MM.1S (cell line): ENCODE measurements at places on chromosomes 3 and 15.

GRCh38 chr3:136042608-136043221, 77.2 kb downstream of the PPP2R3A start:
- no peaks in the 10 kb centered on the region for H3K36me3 ChIP-seq
- H3K27ac ChIP-seq = no peak overlapping the region
- peak; percentile 57 for DNase-seq
- no peaks in the 10 kb centered on the region for H3K27me3 ChIP-seq
- no peak overlapping the region for H3K4me3 ChIP-seq

DNA sequence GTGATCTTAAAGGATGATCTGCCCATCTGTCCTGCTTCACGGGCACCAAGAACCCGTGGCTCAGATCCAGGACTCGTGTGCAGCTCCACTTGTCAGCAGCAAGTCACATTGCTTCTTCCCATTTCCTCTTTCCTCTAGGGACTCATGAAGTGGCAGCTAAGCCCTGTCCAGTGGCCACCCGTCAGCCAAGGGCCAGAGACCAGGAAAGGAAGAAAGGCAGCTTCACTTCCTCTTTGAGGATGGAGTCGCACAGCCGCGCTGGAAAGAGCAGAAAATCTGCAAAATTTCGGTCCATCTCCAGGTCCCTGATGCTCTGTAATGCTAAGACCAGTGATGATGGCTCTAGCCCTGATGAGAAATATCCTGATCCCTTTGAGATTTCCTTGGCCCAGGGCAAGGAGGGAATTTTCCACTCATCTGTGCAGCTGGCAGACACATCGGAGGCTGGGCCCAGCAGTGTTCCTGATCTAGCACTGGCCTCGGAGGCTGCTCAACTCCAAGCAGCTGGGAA, 28.5 kb downstream of the IL16 start:
- peaks cover 9% of the 10 kb centered on the region for H3K4me1 ChIP-seq
- DNase-seq = no peak
- H3K27me3 ChIP-seq = no peaks in the 10 kb centered on the region
- H3K36me3 ChIP-seq = no peaks in the 10 kb centered on the region

- no peak for DNase-seq
- no peak overlapping the region for H3K27ac ChIP-seq
- H3K4me1 ChIP-seq = 0 out of 2 replicates have a peak, but pooled peaks cover 3% of the 10 kb centered on the region
- no peaks in the 10 kb centered on the region for H3K36me3 ChIP-seq
- no peaks in the 10 kb centered on the region for H3K27me3 ChIP-seq
Measured at GRCh38 chr3:74210739-74211138, 403.7 kb downstream of the CNTN3 start.

DNA sequence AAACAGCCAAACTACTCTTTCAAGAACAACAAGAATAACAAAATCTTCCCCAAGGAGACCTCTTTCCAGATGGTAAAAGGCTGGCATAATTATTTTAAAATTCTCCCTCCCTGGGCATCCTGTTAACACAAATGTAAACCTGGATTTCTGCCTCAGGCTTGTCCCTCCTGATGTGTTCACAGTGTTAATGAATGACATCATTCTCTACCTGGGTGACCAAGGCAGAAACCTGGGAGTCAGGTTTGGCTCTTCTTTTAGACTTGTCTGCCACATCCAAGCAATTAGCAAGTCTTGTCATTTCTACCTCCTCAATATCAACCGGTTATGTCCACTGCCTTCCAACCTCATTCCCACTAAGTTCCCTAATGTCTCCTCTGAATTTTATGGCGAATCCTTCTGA, 368.7 kb upstream of the TBL1XR1 start:
- H3K4me1 ChIP-seq = peaks cover 14% of the 10 kb centered on the region
- no peaks in the 10 kb centered on the region for H3K36me3 ChIP-seq
- no peak overlapping the region for H3K4me3 ChIP-seq
- no peaks in the 10 kb centered on the region for H3K27me3 ChIP-seq
- DNase-seq = no peak

- no peak for DNase-seq
- no peaks in the 10 kb centered on the region for H3K4me1 ChIP-seq
- H3K36me3 ChIP-seq = no peaks in the 10 kb centered on the region; the same call in 1 of the 2 replicates
- H3K27me3 ChIP-seq = no peaks in the 10 kb centered on the region
- H3K27ac ChIP-seq = no peak overlapping the region
- no peak overlapping the region for H3K4me3 ChIP-seq
Measured at GRCh38 chr3:142318331-142318730, 92.9 kb upstream of the GK5 start.

DNA sequence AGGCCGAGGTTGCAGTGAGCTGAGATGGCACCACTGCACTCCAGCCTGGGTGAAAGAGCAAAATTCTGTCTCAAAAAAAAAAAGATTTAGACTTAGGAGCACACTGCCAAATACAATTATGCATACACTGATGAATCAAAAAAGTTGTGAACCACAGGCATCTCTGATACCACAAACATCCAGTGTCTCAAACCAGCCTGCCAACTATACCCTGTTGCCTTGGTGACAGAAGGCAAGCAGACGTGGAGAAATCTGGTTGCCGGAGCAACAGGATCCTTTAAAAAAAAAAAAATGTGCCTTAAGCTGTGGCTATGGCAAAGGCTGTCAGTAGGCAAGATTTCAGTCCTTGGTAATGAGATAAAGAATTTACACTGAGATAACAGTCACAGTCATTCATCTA, 202.3 kb downstream of the NEK10 start:
- DNase-seq = peak; percentile 66
- H3K36me3 ChIP-seq = no peaks in the 10 kb centered on the region
- no peak overlapping the region for H3K27ac ChIP-seq
- H3K27me3 ChIP-seq = no peaks in the 10 kb centered on the region
- H3K4me1 ChIP-seq = no peaks in the 10 kb centered on the region
